Prostate gland (tissue), 2 donors: ENCODE measurements at places on chromosomes 3 and 15. TPM values are rescaled to one million over a fixed set of nuclear protein-coding genes. Genes with fewer than 3 reads are reported as not detected.

Gene GOLGA8J
- total RNA-seq: not detected

Gene MOBP
- total RNA-seq: not detected

Gene SLC28A1
- total RNA-seq: not detected

Gene IQCF6
- not detected for total RNA-seq

Gene IL17RB
- total RNA-seq: 6.0 TPM

Gene DPPA2
- 2.1 TPM for total RNA-seq

Gene PRR20G
- not detected for total RNA-seq

DNA sequence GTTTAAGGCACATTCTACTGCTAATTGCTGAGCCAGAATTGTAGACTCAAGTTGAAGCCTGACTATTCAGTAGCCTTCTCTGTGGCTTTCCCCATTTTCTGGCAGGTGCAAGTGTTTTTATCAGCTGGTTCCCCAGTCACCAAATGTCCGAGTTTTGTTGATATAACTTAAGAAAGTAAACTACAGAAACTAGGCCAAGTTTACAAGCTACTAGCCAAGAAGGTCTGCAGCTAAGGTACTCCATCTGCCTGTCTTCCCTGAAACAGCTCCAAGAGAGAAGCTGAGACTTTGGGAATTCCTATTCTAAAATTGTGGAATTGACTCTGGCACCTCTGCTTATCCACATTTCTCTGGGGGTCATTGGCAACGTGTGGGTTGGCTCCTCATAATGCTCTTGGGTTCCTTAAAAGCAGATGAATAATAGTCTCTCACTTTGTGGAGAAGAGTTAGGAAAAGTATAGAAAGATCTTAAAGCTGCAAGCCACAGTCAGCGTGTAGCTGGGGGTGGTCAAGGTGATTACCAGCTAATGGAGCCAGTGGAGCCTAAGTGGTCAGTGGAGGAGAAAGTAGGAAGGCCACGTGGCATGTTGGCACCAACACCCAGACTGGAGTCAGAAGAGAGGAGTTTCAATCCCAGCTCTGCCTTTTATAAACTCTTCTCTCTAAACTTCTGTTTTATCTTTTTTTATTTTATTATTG, 128.8 kb downstream of the PEX5L start:
- H3K27me3 ChIP-seq: no peaks in the 10 kb centered on the region
- H3K4me1 ChIP-seq: no peaks in the 10 kb centered on the region
- H3K4me3 ChIP-seq: no peak overlapping the region
- no peaks in the 10 kb centered on the region for H3K36me3 ChIP-seq
- H3K27ac ChIP-seq: no peak overlapping the region

GRCh38 chr3:82505079-82505756, 743.8 kb upstream of the GBE1 start:
- H3K4me1 ChIP-seq: no peaks in the 10 kb centered on the region
- H3K36me3 ChIP-seq: no peaks in the 10 kb centered on the region
- H3K27me3 ChIP-seq: no peaks in the 10 kb centered on the region
- no peak overlapping the region for H3K27ac ChIP-seq
- H3K4me3 ChIP-seq: no peak overlapping the region
- no peak for DNase-seq

DNA sequence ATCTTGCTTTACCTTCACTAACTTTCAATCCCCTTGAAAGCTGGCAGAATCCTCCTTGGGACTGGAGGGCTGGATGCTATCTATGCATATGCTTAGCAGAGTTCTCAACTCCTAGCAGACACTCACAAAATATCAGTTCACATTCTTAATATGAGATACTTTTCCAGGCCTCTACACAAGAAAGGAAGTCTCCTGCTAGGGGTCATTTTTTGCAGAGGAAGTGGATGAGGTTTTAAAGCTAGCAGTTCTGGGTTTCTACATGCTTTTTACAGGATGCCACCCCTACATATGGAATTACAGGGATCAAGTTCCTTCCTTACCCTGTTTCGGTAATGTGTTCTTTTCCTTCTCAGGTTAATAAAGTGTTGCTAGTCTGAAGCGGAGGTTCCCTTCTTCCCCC, 206.3 kb upstream of the TP63 start:
- H3K27me3 ChIP-seq: no peaks in the 10 kb centered on the region
- no peaks in the 10 kb centered on the region for H3K36me3 ChIP-seq
- H3K4me1 ChIP-seq: peaks cover 5% of the 10 kb centered on the region
- no peak overlapping the region for H3K27ac ChIP-seq
- no peak for DNase-seq

- no peak overlapping the region for H3K27ac ChIP-seq
- no peak for DNase-seq
- H3K4me1 ChIP-seq: no peaks in the 10 kb centered on the region
- no peak overlapping the region for H3K4me3 ChIP-seq
These were observed 61.0 kb downstream of the SSR3 start for GRCh38 chr3:156493887-156494286.

DNA sequence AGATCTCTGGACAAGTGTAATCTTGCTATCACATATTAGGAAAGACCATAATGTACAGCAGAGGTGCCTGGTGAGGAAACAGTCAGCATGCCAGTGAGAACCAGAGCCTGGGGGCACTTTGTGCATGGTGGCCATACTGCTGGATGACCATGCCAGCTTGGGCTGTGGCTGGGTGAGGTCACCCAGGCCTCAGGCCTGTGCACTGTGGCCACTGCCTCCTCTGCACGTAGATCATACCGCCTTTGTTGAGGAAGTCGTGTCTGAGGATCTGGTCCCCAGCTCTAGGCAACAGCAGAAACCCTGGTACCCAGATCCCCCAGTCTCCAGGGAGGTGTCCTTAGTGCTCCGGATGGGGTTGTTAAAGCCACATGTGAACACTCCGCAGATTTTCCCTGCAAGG, 38.9 kb downstream of the ZNF710 start:
- no peaks in the 10 kb centered on the region for H3K4me1 ChIP-seq
- no peak for DNase-seq
- no peak overlapping the region for H3K4me3 ChIP-seq
- no peaks in the 10 kb centered on the region for H3K36me3 ChIP-seq
- no peaks in the 10 kb centered on the region for H3K27me3 ChIP-seq

DNA sequence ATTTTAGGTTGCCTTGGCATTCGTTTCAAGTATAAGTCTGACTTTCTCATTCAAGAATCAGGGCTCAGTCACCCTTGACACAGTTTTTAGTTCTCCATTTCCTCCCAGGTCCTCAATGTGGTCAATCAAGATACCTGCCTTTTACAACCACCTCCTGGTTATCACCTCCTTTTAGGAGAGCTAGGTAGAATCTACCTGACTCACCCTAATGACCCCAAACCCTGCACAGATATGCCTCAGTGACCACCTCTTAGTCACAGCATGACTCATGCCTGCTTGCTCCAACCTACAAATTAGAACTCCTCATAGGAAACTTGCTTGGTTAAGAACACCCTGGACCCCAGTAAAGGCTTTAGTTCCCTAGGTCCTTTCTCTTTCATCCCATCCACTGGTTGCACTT, 22.5 kb downstream of the DMXL2 start:
- H3K36me3 ChIP-seq: no peaks in the 10 kb centered on the region
- H3K27ac ChIP-seq: no peak overlapping the region
- H3K4me3 ChIP-seq: no peak overlapping the region
- no peaks in the 10 kb centered on the region for H3K27me3 ChIP-seq
